ENCODE measurements at places on chromosomes 5 and 9. TPM values are rescaled to one million over a fixed set of nuclear protein-coding genes. Genes with fewer than 3 reads are reported as not detected.

Gene ADGRD2
- not detected for polyA plus RNA-seq

Gene SV2C
- not detected for polyA plus RNA-seq

Gene TAF11L5
- not detected for polyA plus RNA-seq

Gene STPG3
- polyA plus RNA-seq: not detected

Gene HMCN2
- 10.6 TPM for polyA plus RNA-seq

Gene DOK3
- polyA plus RNA-seq: 4.1 TPM

Gene HEMGN
- polyA plus RNA-seq: 0.03 TPM

Gene EEIG1
- 43.9 TPM for polyA plus RNA-seq

Gene SLC34A3
- polyA plus RNA-seq: 0.21 TPM

Gene TMEM174
- not detected for polyA plus RNA-seq

DNA sequence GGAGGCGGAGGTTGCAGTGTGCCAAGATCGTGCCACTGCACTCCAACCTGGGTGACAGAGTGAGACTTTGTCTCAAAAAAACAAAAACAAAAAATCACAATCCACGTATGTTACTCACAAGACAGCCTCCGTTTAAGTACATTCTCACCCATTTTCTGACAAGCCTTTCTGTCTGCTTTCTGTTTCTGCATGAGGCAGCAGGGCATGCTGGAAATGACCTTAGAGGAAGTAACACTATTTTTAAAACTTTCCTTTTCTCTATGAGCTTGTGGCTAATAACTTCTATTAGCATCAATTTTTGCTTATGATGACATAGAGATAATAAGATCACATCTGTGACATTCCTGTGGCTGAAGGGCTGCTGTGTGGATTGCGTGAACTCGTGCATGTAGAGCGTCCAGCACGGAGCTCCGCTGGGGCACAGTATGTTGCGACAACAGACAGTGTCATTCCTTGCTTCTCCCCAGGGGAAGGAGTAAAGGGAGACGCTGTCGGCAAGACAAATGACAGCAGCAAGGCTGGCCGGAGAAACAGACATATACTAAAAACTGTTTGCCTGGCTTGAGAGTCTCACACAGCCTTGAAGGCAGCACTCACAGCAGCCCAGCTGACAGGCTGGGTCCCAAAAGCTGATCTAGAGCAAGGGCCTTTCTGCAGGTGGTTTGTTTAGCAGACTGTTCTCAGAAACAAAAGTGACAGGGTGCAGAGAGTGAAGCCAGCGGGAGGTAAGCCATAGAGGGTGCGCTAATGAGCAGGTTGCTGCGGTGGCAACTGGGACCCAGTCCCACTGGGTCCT is 1.6 kb downstream of the BTNL3 start:
- peak overlapping the region; percentile 47 for H3K27ac ChIP-seq
- H3K4me1 ChIP-seq: peaks cover 5% of the 10 kb centered on the region
- DNase-seq: no peak
- no peaks in the 10 kb centered on the region for H3K27me3 ChIP-seq
- H3K4me3 ChIP-seq: peak overlapping the region; percentile 61

GRCh38 chr9:17138503-17138902 is 3.7 kb downstream of the CNTLN start:
- H3K4me1 ChIP-seq: peaks cover 5% of the 10 kb centered on the region
- no peaks in the 10 kb centered on the region for H3K27me3 ChIP-seq
- no peak overlapping the region for H3K4me3 ChIP-seq
- no peak for DNase-seq

GRCh38 chr9:105131981-105132380 is 112.5 kb upstream of the SLC44A1 start:
- DNase-seq: no peak
- H3K4me3 ChIP-seq: no peak overlapping the region
- no peaks in the 10 kb centered on the region for H3K27me3 ChIP-seq
- no peak overlapping the region for H3K27ac ChIP-seq
- H3K36me3 ChIP-seq: no peaks in the 10 kb centered on the region
- peaks cover 11% of the 10 kb centered on the region for H3K4me1 ChIP-seq

DNA sequence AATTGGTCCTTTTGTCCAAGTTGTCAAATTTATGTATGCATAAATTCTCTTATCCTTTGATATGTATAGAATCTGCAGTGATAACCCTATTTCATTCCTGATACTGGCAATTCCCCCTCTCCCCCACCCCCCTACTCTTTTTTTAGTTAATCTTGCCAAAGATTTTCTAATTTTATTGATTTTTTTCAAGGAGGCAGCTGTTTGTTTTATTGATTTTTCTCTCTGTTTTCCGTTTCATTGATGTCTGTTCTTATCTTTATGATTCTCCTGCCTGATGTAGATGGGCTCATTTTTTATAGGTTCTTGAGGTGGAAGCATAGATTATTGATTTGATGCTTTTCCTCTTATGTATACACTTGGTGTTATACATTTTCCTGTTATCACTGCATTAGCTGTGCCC is 34.4 kb downstream of the SMC5 start:
- H3K4me1 ChIP-seq: no peaks in the 10 kb centered on the region
- H3K27ac ChIP-seq: no peak overlapping the region
- no peaks in the 10 kb centered on the region for H3K27me3 ChIP-seq
- H3K36me3 ChIP-seq: peaks cover 7% of the 10 kb centered on the region
- DNase-seq: no peak

DNA sequence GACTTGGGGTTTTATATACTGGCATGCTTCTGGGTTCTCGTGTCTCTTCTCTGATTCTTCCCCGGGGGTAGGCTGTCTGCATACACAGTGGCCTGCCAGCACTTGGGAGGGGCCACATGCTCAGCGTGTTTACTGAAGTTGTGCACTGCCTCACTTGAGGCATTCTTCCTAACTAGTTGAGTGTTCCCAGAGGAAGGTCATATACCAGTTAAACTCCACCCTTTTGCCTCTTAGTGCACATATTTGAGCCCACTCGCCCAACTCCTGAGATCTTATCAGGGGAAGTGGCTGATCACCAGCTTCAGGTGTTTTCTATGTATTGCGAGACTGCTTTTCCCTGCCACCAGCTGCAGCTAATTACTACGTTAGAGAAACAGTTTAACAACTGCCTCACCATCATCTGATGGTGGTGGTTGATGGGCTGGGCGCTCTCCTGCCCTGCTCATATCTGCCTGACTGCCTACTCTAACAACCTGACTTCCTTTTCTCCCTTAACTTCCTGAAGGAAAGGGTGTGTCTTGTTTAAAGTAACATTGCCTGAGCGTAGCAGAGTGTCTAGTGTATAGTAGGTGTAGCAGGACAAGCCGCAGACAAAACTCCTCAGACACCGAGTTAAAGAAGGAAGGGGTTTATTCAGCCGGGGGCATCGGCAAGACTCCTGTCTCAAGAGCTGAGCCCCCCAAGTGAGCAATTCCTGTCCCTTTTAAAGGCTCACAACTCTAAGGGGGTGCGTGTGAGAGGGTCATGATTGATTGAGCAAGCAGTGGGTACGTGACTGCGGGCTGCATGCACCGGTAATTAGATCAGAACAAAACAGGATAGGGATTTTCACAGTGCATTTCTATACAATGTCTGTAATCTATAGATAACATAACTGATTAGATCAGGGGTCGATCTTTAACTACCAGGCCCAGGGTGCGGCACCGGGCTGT is 60.1 kb upstream of the CLINT1 start:
- no peaks in the 10 kb centered on the region for H3K36me3 ChIP-seq
- H3K27ac ChIP-seq: peak overlapping the region; percentile 79
- H3K4me3 ChIP-seq: no peak overlapping the region
- H3K27me3 ChIP-seq: no peaks in the 10 kb centered on the region

DNA sequence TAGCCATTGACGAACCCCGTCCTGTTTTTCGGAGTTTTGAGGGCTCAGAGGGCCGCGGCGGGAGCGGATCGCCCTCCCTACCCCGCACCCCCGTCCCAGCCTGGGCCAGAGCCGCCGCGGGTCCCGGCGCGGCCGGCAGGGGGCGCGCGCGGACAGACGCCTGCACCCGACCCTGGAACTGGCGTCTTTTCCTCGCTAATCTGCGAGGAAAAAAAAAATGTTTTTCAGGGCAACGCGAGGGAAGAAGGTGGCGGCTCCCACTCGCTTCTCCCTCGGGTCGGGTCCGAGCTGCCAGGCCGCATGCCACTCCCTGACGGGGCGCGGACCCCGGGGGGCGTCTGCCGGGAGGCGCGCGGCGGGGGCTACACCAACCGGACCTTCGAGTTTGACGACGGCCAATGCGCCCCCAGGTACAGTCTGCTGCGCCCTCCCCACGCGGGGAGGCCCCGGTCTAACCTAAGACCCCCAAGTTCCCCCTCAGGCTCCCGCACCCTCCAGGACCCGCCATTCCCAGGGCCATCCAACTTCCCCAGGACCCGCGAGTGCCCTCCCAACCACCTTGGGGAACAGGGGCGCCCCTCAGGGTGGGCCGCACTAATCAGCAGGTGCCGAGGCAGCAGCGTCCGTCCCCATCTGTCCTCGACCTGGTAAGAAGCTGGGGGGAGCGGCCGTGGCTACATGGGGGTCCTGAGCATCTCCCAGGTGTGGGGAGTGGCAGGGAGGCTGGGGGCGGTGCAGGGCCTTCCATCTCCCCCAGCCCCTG is at the start of gene KCNT1:
KCNT1 (plus strand) TSS at position 227 of the 763 bp plus-strand sequence; CDS start at position 301, 74 bp downstream.
- H3K4me3 ChIP-seq: no peak within 1 kb of the TSS
- peak; percentile 50 for DNase-seq
- H3K27ac ChIP-seq: no peak within 1 kb of the TSS
- H3K4me1 ChIP-seq: no peaks in the 10 kb centered on the region
- peaks cover 6% of the 10 kb centered on the region for H3K27me3 ChIP-seq

GRCh38 chr9:136596217-136596616 is 50.4 kb upstream of the NOTCH1 start:
- no peak overlapping the region for H3K27ac ChIP-seq
- no peaks in the 10 kb centered on the region for H3K27me3 ChIP-seq
- no peaks in the 10 kb centered on the region for H3K36me3 ChIP-seq
- DNase-seq: no peak
- H3K4me1 ChIP-seq: no peaks in the 10 kb centered on the region

DNA sequence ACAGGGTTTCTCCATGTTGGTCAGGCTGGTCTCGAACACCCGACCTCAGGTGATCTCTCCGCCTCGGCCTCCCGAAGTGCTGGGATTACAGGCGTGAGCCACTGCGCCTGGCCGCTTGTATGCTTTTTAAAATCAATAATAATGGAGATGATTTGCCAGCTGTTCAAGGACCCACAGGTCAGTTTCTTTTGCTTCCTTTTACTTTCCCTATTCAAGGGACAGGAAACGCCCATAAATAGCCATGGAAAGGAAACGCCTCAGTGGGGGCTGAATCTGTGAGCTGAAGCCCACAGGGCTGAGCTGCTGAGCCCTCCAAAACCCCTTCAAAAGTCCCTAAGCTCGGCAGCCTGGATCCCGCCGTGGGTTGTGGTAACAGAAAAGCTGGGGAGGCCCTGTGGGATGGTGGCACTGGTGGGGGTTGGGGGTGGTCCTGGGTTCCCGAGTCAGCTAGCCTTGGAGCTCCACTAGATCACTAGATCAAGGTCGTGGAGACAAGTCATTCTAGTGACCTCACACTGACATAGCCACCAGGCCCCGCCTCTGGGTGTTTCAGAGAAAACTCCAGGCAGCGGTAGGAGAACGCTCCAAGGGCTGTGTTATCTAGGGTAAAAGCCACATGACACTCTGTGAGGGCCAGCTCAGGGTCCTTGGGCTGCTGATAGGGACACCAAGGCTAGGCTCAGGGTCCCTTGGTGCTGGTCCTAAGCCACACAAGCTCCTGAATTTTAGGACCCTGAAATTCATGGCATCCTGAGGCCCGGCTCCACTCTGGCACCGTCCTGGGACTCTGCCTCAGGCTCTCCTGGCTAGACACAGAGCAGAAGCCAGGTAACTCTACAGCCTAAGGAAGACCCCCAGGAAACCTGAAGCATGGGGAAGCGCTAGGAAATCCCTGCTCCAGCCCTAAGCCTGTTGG is 18.0 kb upstream of the DUSP1 start:
- H3K27ac ChIP-seq: peak overlapping the region; percentile 85
- no peaks in the 10 kb centered on the region for H3K4me1 ChIP-seq
- DNase-seq: peak; percentile 85
- H3K36me3 ChIP-seq: no peaks in the 10 kb centered on the region
- no peaks in the 10 kb centered on the region for H3K27me3 ChIP-seq

- peaks cover 3% of the 10 kb centered on the region for H3K27me3 ChIP-seq
- no peaks in the 10 kb centered on the region for H3K36me3 ChIP-seq
- no peak overlapping the region for H3K27ac ChIP-seq
- H3K4me1 ChIP-seq: no peaks in the 10 kb centered on the region
Observed at GRCh38 chr9:86549920-86550319, 195.7 kb upstream of the TUT7 start.

GRCh38 chr5:178785999-178786398 is 55.5 kb upstream of the ZNF354A start:
- no peaks in the 10 kb centered on the region for H3K27me3 ChIP-seq
- H3K4me3 ChIP-seq: no peak overlapping the region
- H3K36me3 ChIP-seq: no peaks in the 10 kb centered on the region
- H3K4me1 ChIP-seq: no peaks in the 10 kb centered on the region
- no peak overlapping the region for H3K27ac ChIP-seq
- DNase-seq: no peak

DNA sequence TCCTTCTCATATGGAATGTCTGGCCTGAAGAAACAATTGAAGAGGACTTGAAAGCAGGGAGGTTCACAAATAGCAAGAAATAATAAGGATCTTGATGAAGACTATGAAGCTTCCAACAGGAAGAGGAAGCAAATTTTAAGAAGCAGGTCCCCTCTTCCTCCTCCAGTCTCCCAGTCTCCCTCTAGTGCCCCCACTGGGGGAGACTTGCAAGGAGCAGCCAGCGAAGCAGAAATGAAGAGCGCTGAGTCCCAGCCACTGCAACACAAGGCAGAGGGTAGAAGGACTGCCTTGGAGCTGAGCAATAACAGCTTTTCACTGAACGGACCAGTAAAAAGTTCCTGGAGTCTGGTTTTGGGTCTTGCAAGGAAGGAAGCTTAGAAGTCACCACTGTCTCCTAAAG is 32.6 kb upstream of the ACO1 start:
- no peaks in the 10 kb centered on the region for H3K27me3 ChIP-seq
- H3K27ac ChIP-seq: no peak overlapping the region
- no peak overlapping the region for H3K4me3 ChIP-seq
- DNase-seq: no peak
- H3K36me3 ChIP-seq: no peaks in the 10 kb centered on the region

GRCh38 chr9:120376101-120376500 is 203.9 kb downstream of the CDK5RAP2 start:
- no peaks in the 10 kb centered on the region for H3K4me1 ChIP-seq
- H3K27me3 ChIP-seq: no peaks in the 10 kb centered on the region
- no peak overlapping the region for H3K27ac ChIP-seq
- no peaks in the 10 kb centered on the region for H3K36me3 ChIP-seq

- no peaks in the 10 kb centered on the region for H3K27me3 ChIP-seq
- H3K4me1 ChIP-seq: peaks cover 3% of the 10 kb centered on the region
- DNase-seq: no peak
- no peak overlapping the region for H3K4me3 ChIP-seq
Observed at GRCh38 chr5:1824109-1824821, 23.1 kb downstream of the NDUFS6 start.

DNA sequence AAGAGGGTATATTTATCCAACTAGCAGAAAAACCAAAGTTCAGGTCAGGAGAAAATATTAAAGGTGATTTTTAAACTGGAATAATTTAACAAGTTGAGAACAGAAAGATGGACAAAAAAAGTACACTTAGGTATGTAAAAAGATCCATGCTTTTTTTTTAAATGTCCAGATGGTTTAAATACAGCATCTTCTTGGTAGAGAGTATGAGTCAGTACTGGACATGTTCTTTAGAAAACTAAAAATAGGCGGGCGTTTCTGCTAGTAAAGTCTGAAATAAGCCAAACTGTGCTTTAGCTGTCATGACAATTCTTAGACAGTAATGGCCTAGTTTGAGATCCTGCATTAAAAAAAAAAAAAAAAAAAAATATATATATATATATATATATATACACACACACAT is 255.9 kb upstream of the ST8SIA4 start:
- no peaks in the 10 kb centered on the region for H3K27me3 ChIP-seq
- DNase-seq: no peak
- H3K4me3 ChIP-seq: no peak overlapping the region
- no peaks in the 10 kb centered on the region for H3K36me3 ChIP-seq
